ENCODE measurements at places on chromosomes 11 and 22. TPM values are rescaled to one million over a fixed set of nuclear protein-coding genes. Genes with fewer than 3 reads are reported as not detected.

- no peak for DNase-seq
Measured at GRCh38 chr22:48832592-48832991, 995.1 kb downstream of the BRD1 start.

GRCh38 chr11:63871962-63872799, 33.3 kb downstream of the MARK2 start:
- peak; percentile 94 for DNase-seq

Gene RIBC2
- total RNA-seq = not detected

DNA sequence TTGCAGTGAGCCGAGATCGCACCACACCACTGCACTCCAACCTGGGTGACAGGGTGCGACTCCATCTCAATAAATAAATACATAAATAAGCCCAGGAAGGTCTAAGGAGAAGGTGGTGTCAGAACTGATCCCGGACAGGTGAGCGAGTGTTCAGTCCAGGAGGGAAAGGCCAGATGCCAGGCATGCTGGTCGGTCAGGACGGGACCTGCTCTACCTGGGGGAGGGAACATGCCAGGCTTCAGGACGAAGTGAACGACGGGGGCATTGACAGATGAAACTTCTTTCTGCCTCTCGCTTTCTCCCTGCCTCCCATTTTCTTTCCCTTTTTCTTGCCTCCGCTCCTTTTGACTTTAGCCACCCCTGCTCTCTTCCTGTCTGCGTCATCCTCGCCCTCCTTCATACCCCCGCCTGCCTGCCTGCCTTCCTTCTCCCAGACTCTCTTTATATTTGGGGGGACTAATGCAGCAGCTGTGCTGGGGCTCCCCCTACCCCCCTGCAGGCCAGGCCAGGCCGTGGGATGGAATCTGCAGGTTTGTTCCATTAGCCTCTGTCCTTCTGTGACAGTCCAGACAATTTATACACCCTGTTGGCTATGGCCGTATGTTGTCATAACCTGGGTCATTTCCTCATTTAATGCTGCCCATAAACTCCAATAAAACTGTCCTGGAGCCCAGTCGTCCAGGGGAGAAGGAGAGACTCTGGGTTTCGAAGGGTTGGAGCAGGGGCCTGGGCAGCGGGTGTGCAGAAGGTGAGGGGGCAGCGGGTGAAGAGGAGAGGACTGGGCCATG, 209.2 kb upstream of the TBCEL start:
- no peak for DNase-seq

DNA sequence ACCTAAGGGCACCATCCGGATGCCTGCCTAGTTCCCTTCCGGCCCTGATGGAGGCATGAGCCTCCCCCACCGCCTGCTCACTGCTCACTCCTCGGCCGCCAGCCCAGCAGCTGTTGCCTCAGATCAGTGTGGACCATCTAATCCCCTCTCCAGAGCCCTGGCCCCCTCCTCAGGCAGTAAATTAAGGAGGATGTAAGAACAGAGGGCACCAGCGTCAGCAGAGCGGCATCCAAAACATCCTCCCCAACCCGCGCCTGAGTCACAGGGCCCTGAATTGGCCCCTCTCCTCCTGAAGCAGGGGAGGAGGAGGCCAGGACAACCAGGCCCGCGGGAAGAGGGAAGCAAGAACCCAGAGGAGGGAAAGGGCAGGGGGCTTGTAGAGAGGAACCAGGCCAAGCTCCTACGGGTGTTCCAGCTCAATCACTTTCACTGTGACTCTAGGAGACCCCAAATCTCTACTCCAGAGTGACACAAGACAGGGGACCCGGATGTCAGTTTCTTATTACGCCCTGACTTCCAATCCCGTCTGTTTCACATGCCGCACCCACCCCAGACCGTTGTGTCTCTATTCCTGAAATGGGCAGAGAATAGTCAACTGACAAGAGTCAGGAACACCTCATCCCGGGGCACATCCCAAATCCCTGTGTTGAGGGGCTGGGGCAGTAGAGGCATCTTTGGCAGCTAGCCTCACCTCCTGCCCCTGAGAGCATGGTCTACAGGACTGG, 31.3 kb upstream of the MYOD1 start:
- DNase-seq = no peak

Gene IL17REL
- not detected for total RNA-seq

Gene SAA1
- 34,062 TPM for total RNA-seq

Gene TOMT
- total RNA-seq = 0.43 TPM

Gene LRP4
- 0.50 TPM for total RNA-seq

- peak; percentile 81 for DNase-seq
Measured at GRCh38 chr22:50568626-50569025, 5.9 kb upstream of the SYCE3 start.

- DNase-seq = no peak
Measured at GRCh38 chr11:118310271-118310670, 5.7 kb downstream of the CD3E start.

DNA sequence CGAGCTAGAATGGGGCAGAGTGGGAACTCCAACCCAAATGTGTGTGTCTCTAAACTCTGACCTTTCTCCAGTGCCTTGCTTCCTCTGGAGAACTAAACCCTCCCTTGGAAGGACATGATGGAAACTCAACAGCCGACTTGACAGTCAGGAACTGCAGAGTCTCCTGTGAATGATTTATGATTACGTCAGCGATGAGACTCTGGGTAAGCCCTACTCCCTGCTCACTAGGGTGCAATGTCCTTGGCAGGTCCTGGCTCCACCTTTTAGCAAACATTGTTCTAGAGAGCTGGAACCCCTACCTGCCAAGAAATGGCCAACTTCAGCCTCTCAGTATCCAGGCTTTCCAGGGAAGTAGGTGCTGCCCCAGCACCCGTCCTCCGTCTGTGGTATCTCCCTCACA, 96.1 kb upstream of the CD82 start:
- no peak for DNase-seq

DNA sequence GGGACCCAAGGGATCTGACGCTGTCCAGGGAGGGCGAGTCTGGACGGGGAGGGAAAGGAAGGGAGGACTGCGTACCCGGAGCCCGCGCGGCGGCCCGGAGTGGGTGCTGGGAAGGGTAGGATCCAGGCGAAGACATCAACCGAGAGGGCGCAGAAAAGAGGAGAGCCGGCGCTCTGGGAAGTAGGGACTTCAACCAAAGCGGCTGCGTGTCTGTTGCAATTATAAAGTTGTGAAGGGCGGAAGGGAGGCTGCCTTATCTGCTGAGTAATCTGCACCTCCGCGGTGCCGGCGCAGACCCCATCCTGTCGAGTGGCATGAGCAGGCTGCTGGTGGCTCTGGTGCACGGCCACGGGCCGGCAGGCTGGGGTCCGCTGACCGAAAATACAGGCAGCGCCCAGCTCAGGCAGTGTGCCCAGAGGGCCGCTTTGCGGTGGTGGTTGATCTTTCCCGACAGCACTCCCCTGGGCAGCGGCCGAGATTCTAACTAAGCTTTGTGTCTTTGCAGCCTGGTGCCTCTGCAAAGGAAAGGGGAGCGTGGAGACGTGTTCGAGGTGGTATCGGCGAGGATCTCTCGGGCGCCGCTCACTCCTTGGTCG, 978 bp downstream of the C11orf87 start:
- DNase-seq = no peak

Gene EEF1G
- 441 TPM for total RNA-seq

DNA sequence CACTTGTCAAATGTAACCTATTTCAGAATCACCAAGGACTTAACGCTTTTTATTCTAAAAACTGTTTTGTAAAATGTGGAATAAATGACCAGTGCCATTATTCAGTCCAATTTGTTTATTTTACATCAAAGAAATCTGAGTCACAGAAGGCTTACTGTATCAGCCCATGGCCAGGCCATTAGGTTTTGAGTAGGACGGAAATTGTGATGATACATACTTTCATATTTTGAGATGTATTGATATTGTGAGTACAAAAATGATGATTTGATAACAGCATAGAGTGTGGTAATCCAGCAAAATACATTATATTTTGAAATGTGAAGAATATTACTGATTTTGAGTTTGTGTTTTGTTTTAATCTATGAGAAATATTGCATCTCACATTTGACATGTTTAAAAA, 81.1 kb downstream of the PIWIL3 start:
- DNase-seq = no peak

DNA sequence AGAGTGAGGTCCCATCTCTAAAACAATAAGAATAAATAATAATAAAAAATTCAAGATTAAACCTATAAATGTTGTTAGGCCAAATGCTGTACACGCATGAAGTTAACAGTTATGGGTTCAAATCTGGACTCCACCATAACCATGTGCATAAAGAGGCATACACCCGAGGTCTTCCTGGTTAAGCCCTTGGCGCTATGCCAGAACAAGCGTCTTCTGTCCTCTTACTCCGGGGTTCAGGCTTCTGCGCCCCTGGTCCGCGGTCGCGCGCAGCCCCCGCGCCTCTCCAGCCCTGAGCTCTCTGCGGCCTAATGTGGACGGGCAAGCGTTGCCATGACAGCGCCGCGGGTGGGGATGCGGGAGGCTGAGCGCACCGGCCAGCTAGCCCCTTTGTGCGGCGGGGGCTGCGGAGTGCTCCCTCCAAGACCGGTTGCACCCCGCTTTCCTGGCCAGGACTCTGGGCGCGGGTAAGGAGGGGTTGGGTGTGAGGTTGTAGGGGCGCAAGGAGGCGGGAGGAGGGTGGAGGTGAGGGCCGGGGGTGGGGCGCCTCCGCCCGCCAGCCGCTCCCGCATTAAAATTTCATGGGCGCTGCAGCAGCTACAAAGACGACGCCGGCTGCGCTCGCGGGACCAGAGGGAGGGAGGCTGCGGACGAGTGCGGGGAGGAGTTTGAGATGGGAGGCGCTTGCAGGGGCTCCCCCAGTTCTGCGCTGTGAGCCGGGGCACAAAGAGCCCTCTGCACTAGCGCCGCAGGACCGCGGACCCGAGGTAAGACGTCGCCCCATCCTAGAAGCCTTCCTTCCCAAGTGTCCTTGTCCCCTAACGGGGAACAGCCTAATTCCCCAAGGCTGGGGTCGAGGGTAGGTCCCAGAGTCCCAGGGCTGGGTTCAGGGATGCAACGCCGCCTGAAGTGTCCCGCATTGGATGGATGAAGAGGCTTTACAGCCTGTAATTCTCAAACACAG, at the start of gene MIAT:
Gene MIAT (plus strand): TSS at position 698 of the 961 bp plus-strand sequence.
- no peak for DNase-seq

DNA sequence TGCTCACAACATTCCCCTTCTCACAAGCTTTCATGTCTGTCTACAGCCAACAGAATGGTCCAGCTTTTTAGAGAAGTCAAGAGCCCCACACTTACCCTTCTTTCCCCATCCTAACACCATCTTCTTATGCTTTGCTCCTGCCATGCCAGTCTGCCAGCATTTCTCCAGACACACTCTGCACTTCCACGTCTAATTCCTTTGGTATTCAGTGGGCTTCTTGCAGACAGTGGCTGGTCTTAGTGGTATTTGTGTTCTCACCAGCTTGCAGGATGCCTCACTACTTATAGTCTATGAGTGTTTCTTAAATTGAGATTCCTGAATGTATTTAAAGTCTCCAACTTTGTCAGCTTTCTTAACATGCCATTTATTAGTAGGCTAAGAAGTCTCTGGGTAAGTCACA, 154.4 kb downstream of the BBOX1 start:
- no peak for DNase-seq

DNA sequence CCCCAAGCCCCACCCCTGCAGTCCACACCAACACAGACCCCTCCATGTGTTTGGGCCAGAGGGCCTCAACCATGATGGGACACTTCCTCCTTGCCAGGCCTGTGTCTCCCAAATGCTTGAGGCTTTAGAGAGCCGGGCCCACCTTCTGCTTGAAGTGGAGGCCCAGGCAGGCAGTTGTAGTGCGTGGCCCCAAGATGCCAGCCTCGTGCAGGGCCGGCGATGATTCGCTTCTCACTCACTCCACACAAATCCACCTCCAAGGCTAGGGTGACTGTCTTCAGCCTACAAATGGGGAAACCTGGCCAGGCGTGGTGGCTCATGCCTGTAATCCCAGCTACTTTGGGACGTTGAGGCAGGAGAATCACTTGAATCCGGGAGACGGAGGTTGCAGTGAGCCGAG, 5.7 kb downstream of the PRR5 start:
- no peak for DNase-seq

GRCh38 chr11:75478783-75479596, 46.0 kb upstream of the KLHL35 start:
- DNase-seq = no peak

Gene CCDC157
- total RNA-seq = 0.78 TPM

DNA sequence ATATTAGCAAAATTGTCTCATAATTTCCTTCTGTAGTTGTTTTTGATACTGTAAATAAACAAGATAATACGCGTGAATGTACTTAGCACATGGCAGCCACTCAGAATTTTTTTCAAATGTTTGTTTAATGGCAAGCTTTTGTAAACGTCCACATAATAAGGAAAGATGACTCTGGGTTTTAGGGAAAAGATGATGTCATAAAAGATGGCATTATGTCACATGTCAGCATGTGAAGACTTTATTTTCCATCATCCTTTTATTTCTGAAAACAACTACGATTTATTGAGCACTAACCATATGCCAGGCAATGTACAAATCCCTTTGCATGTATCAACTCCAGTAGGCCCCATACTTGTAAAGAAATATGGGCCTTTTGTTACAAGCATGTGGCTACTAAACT, 139.9 kb downstream of the C11orf91 start:
- DNase-seq = no peak

DNA sequence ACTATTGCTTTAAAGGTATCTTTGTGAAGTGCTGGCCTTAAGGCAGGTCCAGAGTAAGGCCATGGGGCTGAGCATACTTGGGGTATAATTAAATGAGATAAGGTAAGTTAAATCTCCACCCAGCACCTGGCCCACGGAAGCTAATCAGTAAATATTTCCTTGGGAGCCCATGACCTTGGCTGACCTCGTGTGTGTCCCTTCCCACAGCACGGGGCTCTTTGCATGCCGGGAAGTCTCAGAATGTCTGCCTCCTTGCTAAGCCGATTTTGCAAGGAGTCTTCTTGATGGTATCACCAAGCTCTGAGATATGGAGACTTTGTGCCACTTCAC, 46.5 kb downstream of the ADM start:
- no peak for DNase-seq

- no peak for DNase-seq
Measured at GRCh38 chr11:108871152-108871551, 206.3 kb downstream of the DDX10 start.

GRCh38 chr11:8699903-8700302, 17.3 kb downstream of the RPL27A start:
- DNase-seq = no peak

Gene FREY1
- 0.68 TPM for total RNA-seq

- DNase-seq = no peak
Measured at GRCh38 chr11:34213366-34213765, 107.9 kb downstream of the NAT10 start.

Gene PANX3
- not detected for total RNA-seq

Gene NAT10
- total RNA-seq = 12.9 TPM

GRCh38 chr11:29781268-29781667, 235.6 kb downstream of the KCNA4 start:
- no peak for DNase-seq

DNA sequence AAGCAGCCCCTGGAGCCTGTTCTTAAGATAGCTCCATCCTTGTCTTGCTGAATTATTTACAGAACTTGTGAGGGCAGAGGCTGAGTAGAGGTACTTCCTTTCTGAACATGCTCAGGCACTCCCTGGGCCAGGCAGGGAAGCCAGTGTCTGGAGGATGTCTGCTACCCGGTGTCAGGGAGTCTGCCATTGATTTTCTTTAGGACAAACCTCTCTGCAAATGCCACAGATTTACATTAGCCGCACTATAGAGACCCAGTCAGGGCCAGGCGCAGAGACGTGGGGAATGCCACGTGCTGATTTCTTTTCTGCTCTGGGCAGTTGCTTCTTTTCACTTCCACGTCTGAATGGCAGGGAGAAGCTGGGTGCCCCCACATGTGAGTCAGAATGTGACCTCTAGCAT, 585.5 kb downstream of the NTM start:
- no peak for DNase-seq
